ENCODE measurements at places on chromosomes 13 and 19.

DNA sequence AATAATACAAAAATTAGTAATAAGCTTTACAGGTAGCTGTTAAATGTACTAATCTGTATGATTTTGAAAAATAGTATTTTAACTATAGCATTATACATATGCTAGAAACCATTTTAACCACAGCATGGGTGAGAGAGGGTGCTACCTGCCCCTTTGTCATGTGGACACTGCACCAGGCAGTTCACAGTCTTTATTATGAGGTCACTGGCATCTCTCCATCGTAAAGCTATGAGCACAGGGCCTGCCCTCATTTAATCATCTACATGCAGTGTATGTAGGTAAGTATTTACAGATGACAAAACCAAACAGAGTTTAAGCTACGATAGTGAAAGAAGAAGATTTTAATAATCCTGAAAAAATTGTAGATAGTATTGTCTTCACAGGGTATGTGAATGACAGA is 21.7 kb downstream of the EDNRB start:
- H3K27me3 ChIP-seq = no peaks in the 10 kb centered on the region
- H3K36me3 ChIP-seq = no peaks in the 10 kb centered on the region
- peak overlapping the region; percentile 36 for H3K27ac ChIP-seq
- H3K4me3 ChIP-seq = no peak overlapping the region
- DNase-seq = peak; percentile 12

DNA sequence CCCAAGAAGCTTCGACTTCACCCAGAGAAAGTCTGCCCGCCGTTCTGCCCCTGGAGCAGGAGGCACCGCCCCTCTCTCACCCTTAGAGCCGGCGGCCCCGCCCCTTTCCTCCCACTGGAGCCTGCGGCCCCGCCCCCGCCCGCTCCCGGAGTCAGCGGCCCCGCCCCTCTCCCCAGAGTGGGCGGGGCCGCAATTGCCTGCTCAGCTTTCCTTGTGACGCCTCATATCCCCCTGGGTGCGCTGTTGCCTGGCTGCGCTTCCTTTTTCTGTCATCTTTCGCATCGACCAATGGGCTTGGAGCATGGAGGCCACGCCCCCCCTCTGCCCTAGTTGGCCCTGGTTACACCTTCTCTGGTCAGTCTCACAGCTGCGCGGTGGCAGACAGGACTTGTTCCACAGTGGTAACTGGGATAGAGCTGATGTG is 38.2 kb upstream of the ZNF492 start:
- H3K36me3 ChIP-seq = no peaks in the 10 kb centered on the region
- no peak overlapping the region for H3K4me3 ChIP-seq
- no peak for DNase-seq
- no peak overlapping the region for H3K27ac ChIP-seq

DNA sequence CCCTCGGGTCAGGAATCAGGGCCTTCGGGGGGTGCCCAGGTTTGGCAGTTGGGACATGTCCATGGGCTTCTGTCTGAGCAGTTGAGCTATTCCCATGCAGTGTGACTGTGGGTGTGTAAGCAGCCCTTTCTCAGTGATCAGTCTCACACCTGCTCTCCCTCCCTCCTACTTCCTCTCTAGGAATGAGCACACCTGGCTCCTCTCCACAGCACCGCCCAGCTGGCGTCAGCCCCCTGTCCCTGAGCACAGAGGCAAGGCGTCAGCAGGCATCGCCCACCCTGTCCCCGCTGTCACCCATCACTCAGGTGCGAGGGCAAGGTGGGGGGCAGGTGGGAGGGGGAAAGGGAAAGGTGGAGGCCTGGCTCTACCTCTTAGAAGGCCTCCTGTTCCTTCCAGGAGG is 25.9 kb downstream of the COMP start:
- no peaks in the 10 kb centered on the region for H3K4me1 ChIP-seq
- no peaks in the 10 kb centered on the region for H3K27me3 ChIP-seq
- peak; percentile 34 for DNase-seq
- H3K36me3 ChIP-seq = no peaks in the 10 kb centered on the region
- no peak overlapping the region for H3K27ac ChIP-seq

DNA sequence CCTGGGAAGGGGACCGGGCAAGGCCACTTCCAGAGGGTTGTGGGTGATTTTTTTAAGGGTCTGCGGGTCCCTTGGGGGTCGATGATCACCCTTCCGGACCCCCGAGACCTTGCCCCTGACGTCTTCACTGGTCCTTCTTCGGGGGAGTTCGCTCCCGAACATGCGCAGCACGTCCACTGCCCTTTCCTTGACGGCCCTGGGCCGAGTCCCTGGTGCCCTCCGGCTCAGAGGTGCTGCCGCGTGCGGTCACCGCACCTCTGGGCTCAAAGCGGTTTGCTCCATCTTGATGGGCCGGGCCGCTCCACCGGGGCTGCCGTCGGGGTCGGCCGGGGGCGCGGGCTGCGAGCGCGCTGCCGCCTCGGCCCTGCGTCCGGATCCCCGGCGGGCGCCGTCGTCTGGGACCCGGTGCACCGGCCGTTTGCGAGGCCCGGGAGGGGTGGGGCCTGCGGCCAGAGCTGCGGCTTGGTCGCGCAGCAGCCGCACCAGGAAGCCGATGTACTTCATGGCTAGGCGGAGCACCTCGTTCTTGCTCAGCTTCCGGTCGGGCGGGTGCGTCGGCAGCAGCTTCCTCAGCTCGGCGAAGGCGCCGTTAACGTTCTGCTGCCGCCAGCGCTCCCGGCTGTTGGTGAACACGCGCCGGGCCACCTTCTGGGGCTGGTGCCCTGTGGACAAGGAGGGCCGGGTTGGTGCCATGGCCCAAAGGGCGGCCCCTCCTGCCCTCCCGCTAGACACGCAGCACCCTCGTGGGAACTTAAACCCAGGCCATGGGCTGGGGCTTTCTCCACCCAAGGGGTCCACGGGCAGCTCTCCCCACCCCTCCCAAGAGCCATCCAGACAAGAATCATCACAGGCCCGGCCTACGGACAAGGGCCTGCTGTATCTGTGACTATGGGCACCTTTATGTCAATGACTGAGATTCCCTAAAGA is 3.3 kb downstream of the LYL1 start:
- no peaks in the 10 kb centered on the region for H3K36me3 ChIP-seq
- peak overlapping the region; percentile 54 for H3K4me3 ChIP-seq
- H3K27me3 ChIP-seq = no peaks in the 10 kb centered on the region
- H3K4me1 ChIP-seq = peaks cover 43% of the 10 kb centered on the region

GRCh38 chr19:39325778-39326665 is 5.4 kb upstream of the LRFN1 start:
- H3K4me1 ChIP-seq = no peaks in the 10 kb centered on the region
- H3K4me3 ChIP-seq = no peak overlapping the region
- no peak for DNase-seq
- H3K27ac ChIP-seq = no peak overlapping the region
- no peaks in the 10 kb centered on the region for H3K27me3 ChIP-seq

GRCh38 chr13:44718467-44718866 is 142.3 kb upstream of the TSC22D1 start:
- no peaks in the 10 kb centered on the region for H3K36me3 ChIP-seq
- H3K27ac ChIP-seq = no peak overlapping the region
- no peak for DNase-seq
- H3K4me3 ChIP-seq = no peak overlapping the region

GRCh38 chr13:48334534-48335127 is 31.1 kb downstream of the RB1 start:
- DNase-seq = peak; percentile 49
- no peak overlapping the region for H3K27ac ChIP-seq
- no peaks in the 10 kb centered on the region for H3K36me3 ChIP-seq
- H3K4me1 ChIP-seq = no peaks in the 10 kb centered on the region
- no peaks in the 10 kb centered on the region for H3K27me3 ChIP-seq

DNA sequence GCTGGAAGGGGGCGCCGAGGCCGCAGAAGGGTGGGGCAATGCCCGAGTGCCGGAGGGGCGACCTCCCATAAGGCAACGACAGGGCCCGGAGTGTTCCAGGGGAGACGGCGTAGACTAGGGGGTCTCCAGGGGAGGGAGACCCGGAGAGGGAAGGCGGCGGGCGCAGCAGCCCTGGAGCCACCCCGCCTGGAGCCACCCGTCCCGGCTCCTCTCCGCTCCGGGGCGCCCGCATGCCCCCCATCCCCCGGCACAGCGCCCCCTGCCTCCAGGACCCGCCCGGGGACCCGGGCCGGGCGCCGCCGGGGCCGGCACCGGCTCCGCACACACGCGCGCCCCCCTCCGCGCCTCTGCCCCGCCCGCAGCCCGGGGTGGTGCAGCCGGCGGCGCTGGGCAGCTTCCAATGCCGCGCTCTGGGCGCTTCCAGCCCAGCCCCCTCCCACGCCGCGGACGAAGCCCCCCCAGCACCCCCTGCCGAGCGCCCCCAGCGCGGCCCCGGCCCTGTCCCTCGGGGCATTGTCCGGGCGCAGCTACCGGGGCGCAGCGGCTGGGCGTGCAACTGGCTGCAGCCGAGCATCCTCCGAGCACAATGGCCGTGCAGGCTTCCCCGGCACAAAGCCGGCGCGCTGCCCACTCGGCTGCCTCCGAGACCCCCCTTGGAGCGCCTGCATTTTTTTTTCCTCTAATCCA is 519 bp downstream of the PTPRS start:
- no peaks in the 10 kb centered on the region for H3K36me3 ChIP-seq
- H3K27ac ChIP-seq = no peak overlapping the region
- H3K4me1 ChIP-seq = peaks cover 7% of the 10 kb centered on the region

- H3K27me3 ChIP-seq = no peaks in the 10 kb centered on the region
- H3K36me3 ChIP-seq = peaks cover 16% of the 10 kb centered on the region
- no peak for DNase-seq
- H3K4me1 ChIP-seq = no peaks in the 10 kb centered on the region
Observed at GRCh38 chr19:40933025-40933424, 51.0 kb upstream of the CYP2A7 start.

GRCh38 chr13:99431927-99432608 is 69.2 kb upstream of the TM9SF2 start:
- no peak overlapping the region for H3K4me3 ChIP-seq
- DNase-seq = no peak
- H3K36me3 ChIP-seq = no peaks in the 10 kb centered on the region
- peak overlapping the region; percentile 72 for H3K27ac ChIP-seq
- H3K27me3 ChIP-seq = no peaks in the 10 kb centered on the region

DNA sequence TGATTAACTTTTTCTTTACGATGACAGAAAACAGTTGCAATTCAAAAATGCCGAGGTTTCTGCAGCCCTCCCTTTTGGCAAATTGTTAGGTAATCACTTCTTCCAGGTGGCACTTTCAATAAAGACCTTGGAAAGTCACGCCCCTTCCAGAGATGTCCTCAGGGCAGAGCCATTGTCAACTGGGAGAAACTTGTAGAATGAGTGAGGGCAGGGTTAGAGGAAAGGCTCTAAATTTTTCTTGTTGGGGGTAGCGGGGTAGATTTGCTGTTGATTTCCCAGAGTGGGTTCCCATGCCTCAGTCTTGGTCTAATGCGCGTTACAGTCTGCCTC is 421.1 kb downstream of the FGF9 start:
- H3K4me1 ChIP-seq = no peaks in the 10 kb centered on the region
- no peak overlapping the region for H3K4me3 ChIP-seq
- no peaks in the 10 kb centered on the region for H3K27me3 ChIP-seq
- DNase-seq = no peak
- H3K27ac ChIP-seq = no peak overlapping the region

- no peaks in the 10 kb centered on the region for H3K4me1 ChIP-seq
- DNase-seq = no peak
- H3K27ac ChIP-seq = no peak overlapping the region
- H3K36me3 ChIP-seq = no peaks in the 10 kb centered on the region
Observed at GRCh38 chr13:26320766-26321165, 66.8 kb downstream of the CDK8 start.

GRCh38 chr19:39729594-39729993 is 8.2 kb downstream of the CLC start:
- no peaks in the 10 kb centered on the region for H3K36me3 ChIP-seq
- no peaks in the 10 kb centered on the region for H3K4me1 ChIP-seq
- no peak for DNase-seq
- H3K27me3 ChIP-seq = no peaks in the 10 kb centered on the region

DNA sequence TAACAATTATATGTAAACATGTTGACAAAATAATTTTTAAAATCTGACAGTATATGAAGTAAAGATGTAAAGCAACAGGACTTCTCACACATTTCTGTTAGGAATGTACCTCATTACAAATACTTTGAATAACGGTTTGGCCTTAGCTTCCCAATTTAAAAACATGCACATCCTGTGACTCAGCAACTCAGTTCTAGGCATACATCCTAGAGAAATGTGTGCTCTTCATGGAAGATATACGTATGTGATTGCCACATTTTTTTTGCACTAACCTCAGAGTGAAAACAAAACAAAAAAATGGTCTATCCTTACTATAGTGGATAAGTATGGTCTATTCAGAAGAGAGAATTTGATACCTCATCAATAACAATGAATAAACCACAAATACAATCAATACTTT is 314.6 kb downstream of the LIG4 start:
- H3K36me3 ChIP-seq = no peaks in the 10 kb centered on the region
- peaks cover 4% of the 10 kb centered on the region for H3K4me1 ChIP-seq
- H3K4me3 ChIP-seq = no peak overlapping the region
- H3K27me3 ChIP-seq = no peaks in the 10 kb centered on the region
- no peak overlapping the region for H3K27ac ChIP-seq
- no peak for DNase-seq

DNA sequence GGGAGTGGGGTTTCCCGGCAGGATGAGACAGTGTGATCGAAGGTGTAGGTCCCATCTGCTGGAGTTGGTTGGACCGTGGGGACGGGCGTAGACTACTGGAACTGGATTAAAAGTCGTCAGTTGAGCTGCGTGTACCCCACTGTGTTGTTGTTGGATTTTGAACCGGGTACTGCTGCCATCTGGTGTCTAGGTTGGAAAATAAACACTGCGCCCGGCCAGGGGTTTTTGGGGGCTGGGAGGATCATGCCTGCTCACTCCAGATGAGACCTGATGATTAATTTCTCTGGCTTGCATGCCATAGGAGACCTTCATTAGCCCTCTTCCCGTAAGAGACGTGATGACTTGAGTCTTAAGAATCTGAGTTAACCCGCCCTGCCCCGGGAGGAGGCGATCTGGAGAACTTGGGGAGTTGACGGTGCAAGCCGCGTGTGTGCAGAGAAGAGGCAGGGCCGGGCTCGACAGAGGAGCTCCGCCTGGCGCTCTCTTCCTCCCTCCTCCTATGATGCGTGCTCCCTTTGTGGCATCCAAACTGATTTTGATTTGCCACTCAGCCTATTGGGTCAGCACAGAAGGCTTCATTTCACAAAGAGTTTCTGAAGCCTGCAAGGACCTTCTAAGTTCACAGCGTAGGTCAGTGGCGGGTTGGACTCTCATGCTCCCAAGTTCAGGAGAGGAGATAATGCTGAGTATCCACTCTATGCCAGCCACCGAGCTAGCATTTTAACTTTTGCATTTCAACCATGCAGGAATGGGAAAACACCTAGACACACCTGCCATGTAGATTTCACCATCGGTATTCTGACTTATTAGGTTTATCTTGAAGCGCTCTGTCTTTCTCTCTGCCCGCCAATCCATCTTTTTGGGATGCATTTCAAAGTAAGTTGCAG is 2.7 kb downstream of the UHRF1 start:
- no peaks in the 10 kb centered on the region for H3K36me3 ChIP-seq
- H3K27me3 ChIP-seq = no peaks in the 10 kb centered on the region
- no peak overlapping the region for H3K4me3 ChIP-seq
- DNase-seq = peak; percentile 62

- no peak overlapping the region for H3K27ac ChIP-seq
- DNase-seq = peak; percentile 29
- H3K4me3 ChIP-seq = no peak overlapping the region
- H3K27me3 ChIP-seq = no peaks in the 10 kb centered on the region
Observed at GRCh38 chr13:45055198-45055901, 65.0 kb upstream of the GTF2F2 start.

- no peaks in the 10 kb centered on the region for H3K27me3 ChIP-seq
- H3K4me1 ChIP-seq = no peaks in the 10 kb centered on the region
- DNase-seq = no peak
Observed at GRCh38 chr19:21430675-21431074, 33.7 kb downstream of the ZNF493 start.

All from small intestine (tissue), 16 donors.